GM12892 (cell line): ENCODE measurements at places on chromosomes 4 and X.

DNA sequence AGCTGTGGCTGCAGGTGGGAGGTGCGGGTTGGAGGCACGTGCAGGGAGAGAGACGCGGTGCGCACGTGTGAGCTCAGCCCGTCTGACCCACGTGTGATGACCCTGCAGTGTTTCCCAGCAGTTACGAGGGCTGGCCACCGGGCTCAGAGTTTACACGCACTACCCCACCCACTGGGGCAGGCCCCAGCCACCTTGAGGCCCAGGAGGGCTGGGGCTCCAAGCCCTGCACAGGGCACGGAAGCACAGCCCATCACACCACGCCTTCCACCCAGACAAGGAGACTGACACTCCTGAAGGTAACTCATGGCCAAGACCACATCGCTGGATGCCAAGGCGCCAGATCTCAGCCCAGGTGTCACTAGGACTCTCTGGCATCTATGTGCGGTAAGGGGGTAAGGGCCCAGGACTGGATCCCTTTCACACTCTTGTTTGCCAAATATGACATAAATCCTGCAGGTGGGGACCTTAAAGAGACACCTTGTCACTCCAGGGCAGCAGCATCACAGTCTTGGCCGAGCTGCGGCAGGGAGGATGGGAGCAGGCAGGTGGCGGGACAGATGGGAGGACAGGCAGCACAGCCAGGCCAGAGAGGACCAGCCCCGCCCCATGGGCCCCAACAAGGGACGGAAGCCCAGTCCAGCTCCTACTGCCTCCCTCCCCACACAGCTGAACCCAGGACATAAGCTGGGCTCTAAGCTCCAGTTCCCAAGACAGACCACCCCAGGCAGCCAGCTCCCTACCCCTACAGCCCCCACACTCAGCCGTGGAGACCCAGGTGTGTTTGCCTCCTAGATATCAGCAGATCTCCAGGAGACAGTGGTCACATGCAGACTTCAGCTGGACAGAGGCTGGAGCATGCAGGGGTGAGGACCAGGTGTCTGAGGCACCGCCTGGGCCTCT is 56.8 kb downstream of the ZFYVE28 start:
- DNase-seq, result no peak

DNA sequence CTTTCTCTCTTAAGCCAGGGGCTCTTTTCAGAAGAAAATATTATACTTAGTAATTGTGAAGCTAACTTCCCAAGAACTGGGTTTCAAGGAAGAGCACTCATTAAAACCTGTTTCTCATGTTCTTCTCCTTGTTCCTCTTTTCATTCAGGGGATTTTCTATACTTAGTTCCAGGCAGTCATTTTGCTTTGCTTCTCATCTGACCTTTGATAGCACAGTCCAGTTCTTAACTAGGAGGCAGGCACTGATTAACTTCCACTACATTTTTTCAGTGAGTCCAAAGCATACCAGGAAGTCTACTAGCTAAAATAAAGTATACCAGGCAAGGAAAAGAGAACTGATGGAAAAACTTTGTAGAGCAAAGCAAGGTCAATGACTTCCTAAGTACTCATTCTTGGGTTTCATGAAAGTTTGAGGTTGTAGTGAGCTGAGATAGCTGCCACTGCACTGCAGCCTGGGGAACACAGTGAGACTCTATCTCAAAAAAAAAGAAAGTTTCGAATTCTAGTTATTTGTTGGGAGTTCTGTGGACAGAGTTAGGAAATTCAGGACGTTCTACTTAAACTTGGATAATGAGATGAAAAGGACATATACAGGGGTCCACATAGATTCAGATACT is 190.1 kb upstream of the HS3ST1 start:
- DNase-seq, result no peak

DNA sequence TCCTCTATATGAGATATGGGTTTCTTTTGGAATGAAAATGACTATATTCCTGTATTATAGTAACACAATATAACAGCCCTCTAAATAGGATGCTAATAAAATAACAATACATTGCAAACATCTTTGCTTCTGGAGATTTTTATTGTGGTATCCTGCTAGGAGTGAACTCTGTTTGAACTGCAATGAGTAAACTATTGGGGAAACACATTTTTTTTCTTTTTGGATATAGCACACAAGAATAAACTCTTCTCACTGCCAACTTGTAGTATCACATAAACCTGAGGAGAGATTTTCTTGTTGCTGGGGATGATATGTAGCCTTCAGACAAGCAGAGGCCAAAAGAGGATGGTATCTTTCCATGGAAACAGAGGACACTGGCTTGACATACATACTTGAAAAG is 238.2 kb downstream of the C4orf33 start:
- no peak for DNase-seq

- DNase-seq, result no peak
These were observed 149.5 kb downstream of the MAML3 start for GRCh38 chr4:140004549-140004895.

DNA sequence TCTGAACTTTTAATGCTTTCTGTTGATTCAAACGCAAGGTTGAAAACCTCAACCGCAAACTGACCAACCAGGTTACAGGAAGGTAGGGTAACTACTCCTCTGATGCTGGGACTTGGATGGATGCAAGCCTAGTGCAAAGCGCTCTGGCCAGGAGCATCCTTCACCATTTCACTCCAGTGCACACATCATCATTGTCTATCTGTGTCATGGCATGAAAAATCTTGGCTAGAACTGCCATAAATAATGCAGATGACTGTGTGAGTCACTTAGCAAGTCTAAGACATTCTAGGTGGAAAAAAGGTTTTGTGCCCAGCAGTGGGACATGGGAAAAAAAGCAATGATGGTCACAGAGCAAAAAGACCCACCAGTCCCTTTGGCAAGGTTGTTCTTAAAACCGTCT is 10.9 kb downstream of the ADGRA3 start:
- no peak for DNase-seq

DNA sequence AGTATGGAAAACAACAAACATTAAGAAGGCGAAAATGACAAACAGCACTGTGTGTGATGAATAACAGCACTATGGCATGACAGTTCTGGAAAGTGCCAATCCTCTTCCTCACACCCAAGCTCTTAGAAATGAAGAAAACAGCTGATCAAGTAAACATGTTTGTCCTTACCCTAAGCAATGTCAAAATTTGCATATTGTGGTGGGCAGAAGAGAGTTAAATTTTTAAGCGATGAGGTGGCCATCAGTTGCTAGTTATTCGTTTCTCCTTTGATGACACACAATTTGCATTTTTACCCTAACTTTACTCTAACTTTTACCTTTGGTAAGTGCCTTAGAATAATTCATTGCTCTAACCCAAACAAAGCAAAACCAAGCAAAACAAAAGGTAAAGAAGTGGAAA is 8.8 kb downstream of the PROM1 start:
- DNase-seq, result no peak

- no peak for DNase-seq
These were observed 325.7 kb downstream of the TLL1 start for GRCh38 chr4:166198516-166199310.

- no peak for DNase-seq
These were observed 21.6 kb downstream of the NYX start for GRCh38 chrX:41468647-41469323.

DNA sequence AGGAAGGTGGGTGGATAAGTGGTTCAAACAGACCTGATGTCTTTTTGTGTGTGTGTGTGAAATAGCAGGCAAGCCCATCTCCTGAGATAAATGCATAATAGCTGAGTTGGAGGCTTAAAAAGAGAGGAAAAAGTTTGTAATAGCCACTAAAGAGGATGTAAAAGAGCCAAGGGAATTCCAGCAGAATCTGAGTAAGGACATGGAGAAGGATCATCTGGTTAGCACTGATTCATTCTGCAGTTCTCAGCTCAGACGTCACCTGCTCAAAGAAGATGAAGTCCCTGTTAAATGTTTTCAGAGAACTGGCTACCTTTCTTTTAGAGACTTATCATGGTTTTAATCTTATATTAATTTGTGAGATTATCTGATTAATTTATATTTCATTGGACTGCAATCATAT is 21.0 kb upstream of the IL13RA2 start:
- no peak for DNase-seq

GRCh38 chrX:74523224-74523623 is 91.2 kb downstream of the RLIM start:
- no peak for DNase-seq

DNA sequence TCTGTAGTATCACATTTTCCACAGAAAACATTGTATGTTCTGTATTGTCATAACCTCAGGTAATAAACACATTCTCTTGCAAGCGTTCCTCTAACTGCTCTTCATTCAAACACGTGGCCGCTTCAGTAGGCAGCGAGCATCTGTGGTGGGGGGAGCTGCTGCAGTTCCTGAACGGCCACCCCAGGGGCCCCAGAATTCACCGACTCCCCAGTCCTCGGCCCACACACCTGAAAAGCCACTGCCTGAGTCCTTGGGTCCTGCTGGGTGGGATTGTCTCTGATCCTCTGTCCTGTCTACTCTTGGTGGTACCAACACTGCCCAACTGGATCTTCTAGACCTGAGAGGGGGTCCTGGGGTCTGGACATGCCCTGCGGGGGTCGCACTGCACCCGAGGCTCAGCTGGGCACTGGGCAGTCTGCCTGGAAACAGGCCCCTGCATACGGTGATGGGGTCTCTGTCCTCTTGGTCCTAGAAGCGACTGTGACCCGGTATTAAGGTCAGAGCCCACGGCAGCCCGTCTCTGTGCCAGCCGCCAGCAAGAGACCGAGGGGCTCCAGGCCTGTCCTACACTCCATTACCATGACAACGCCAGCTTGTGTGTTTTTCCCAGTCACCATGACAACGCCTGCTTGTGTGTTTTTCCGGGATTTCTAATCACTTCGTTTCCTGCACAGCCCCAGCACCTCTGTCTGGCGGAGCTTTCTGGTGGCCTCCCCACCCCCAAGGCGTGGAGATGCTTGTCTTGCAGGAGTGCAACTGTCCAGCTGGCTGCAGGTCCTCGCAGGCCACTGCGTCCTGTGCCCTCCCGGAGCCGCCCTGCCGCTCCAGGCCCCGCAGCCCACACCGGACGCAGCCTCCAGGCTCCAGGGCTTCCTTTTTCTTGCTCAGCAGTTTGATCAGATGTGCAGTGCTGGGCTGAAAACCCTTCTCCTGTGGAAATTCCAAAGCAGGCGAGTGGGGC is 16.0 kb downstream of the CTBP1 start:
- no peak for DNase-seq

DNA sequence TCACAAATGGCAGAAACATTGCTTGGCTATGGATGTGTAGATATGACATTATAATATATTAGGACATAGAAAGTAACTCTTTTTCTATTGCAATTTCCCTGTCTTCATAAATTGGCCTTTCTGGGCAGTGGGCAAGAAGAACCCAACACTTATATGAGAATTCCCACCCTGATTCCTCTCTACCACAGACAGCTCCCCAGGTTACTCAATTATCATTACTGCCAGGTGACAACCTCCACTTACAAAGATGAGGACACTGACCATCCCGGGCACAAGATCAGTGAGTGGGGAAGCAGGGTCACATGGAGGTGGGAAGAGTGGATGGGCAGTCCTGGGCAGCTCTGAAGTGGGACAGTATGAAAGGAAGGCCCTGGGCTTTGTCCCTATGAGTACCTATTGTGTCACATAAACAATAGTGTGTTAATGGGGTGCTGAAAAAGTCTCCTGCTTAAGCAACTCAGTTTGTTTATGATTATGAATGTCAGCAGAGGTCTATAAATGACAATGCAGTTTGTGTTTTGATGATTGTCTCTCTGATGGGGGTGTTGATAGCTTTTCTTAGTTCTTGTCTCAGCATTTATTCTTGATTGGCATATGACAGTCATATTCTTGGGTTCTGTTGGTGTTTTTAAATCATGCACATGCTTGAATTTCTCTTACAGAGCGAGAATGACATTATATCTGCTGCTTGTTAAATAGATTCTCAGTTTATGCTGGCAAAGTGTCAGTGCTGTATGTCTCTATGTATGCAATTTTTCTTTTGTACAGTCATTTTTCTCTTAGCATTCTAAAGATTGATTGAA is 99.9 kb downstream of the SLIT2 start:
- DNase-seq, result no peak

DNA sequence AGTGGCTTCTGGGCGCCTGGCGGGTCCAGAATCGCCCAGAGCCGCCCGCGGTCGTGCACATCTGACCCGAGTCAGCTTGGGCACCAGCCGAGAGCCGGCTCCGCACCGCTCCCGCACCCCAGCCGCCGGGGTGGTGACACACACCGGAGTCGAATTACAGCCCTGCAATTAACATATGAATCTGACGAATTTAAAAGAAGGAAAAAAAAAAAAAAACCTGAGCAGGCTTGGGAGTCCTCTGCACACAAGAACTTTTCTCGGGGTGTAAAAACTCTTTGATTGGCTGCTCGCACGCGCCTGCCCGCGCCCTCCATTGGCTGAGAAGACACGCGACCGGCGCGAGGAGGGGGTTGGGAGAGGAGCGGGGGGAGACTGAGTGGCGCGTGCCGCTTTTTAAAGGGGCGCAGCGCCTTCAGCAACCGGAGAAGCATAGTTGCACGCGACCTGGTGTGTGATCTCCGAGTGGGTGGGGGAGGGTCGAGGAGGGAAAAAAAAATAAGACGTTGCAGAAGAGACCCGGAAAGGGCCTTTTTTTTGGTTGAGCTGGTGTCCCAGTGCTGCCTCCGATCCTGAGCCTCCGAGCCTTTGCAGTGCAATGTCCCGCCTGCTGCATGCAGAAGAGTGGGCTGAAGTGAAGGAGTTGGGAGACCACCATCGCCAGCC is at the start of gene ATOH1:
Gene ATOH1 (plus strand): TSS at position 422 of the 663 bp plus-strand sequence. CDS start 174 bp downstream, at position 596.
- no peak for DNase-seq
